ENCODE measurements at places on chromosomes 4 and X. TPM values are rescaled to one million over a fixed set of nuclear protein-coding genes. Genes with fewer than 3 reads are reported as not detected.

RTL3 gene
- total RNA-seq = not detected

IDUA gene
- 6.6 TPM for total RNA-seq

NUDT10 gene
- 2.9 TPM for total RNA-seq

DCLK2 gene
- total RNA-seq = not detected

HCFC1 gene
- total RNA-seq = 140 TPM

TMEM255A gene
- total RNA-seq = not detected

LDB2 gene
- total RNA-seq = not detected

EVC2 gene
- not detected for total RNA-seq

CSAG3 gene
- total RNA-seq = not detected

CHIC1 gene
- 5.2 TPM for total RNA-seq

NPY1R gene
- not detected for total RNA-seq

SPP1 gene
- total RNA-seq = not detected

PCDH19 gene
- total RNA-seq = not detected

CORIN gene
- total RNA-seq = not detected

TEX13D gene
- 0.22 TPM for total RNA-seq

MAGEA3 gene
- not detected for total RNA-seq

HTRA3 gene
- total RNA-seq = not detected

SOWAHB gene
- 0.12 TPM for total RNA-seq

SLC25A31 gene
- total RNA-seq = not detected

BEX3 gene
- total RNA-seq = 31.7 TPM

GLRA3 gene
- total RNA-seq = not detected

MAGEE2 gene
- not detected for total RNA-seq

XAGE2 gene
- not detected for total RNA-seq

CXCR3 gene
- 58.6 TPM for total RNA-seq

ETDA gene
- total RNA-seq = not detected

IL15 gene
- 0.49 TPM for total RNA-seq

GYPA gene
- not detected for total RNA-seq

CSN1S1 gene
- not detected for total RNA-seq

REELD1 gene
- not detected for total RNA-seq

GRID2 gene
- total RNA-seq = not detected

PSAPL1 gene
- not detected for total RNA-seq

ARAF gene
- 65.1 TPM for total RNA-seq

SHROOM4 gene
- total RNA-seq = not detected

ARMCX4 gene
- total RNA-seq = 6.8 TPM

ACE2 gene
- not detected for total RNA-seq

SMIM43 gene
- total RNA-seq = not detected

INTS6L gene
- 17.2 TPM for total RNA-seq

APLN gene
- total RNA-seq = 2.6 TPM

CPLX1 gene
- not detected for total RNA-seq

SMC1A gene
- 154 TPM for total RNA-seq

OPRPN gene
- total RNA-seq = not detected

AREG gene
- total RNA-seq = 0.28 TPM
